ENCODE measurements at places on chromosomes 1 and 21.
A peak's percentile ranks its signal among the peaks of the same experiment; 100 is the strongest.

DNA sequence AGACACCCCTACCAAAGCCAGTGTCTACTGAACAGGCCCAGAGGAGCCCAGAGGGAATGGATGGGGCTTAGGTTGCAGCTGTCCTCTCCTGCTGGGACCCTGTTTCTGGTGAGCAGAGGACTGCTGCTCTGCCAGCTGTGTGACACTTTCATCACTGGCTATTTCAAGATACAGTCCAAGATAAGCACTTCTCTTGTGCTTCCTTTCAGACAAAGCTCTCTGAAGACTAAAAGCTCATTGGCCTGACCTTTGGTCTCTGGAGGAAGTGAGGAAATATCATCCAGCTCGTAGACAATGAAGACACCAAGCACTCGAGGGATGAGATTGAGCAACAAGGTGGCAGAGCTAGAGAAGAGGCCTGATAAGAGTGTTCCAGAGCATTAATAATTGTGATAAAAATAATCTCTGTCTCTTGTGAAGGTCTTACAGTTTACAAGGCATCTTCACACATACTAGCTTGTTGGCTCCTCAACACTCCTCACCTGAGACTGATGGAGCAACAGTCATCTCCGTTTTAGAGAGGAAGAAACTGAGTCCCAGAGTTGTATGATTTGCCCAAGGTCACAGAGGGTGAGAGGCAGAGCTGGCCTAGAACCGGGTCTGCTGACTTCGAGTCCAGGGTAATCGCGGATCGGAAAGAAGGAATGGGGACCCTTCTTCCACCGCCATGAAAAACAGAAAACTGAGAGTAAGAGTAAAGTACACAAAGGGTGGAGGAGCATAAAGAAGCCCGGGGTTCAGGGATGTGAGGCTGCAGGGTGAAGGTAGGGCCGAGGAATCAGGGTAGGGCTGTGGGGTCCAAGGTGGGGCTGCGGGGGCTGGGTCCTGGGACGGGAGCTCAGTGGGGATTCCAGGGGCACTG, 666 bp downstream of the PAFAH2 start:
- DNase-seq = no peak

DNA sequence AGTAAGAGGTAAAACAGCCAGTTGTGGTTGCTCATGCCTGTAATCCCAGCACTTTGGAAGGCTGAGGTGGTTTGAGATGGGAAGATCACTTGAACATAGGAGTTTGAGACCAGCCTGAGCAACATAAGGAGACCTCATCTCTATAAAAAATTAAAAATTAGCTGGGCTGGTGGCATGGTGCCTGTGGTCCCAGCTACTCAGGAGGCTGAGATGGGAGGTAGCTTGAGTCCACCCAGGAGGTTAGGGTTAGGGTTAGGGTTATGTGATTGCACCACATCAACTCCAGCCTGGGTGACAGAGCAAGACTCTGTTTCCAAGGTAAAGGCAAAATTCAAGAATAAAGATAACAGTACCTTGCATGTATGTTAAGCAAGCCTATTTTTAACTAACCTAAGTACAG, 3.5 kb downstream of the SAMSN1 start:
- no peak for DNase-seq

GRCh38 chr1:245953876-245954660, 553.0 kb downstream of the SMYD3 start:
- DNase-seq = no peak

GRCh38 chr1:21620011-21620410, 49.1 kb downstream of the RAP1GAP start:
- DNase-seq = no peak

DNA sequence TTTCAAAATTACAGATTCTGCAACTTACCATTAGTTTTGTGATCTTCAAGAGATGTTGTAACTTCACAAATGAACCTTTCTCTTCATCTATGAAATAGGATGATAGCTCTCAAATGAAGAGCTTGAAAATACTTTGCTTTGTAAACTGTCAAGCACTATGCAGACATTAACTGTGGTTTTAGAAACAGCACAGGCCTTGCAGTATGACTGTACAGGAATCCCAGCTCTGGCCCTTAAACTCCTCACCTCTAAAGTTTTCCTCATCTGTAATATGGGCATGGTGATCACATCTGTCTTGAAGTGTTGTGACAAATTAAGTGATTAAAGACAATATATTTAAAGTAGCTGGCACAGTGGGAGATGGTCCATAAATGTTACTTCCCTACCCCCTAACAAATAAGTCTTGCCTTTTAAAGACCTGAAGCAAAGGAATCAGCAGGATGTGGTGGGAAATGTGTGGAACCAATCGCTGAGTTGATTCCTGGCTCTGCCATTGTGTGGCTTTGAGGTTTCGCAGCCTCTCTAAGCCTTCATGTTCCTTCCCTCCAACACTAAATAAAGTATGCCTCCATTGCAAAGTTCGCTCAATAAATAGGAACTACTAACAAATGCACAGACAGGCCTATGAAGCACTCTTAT, 5.5 kb upstream of the PTP4A2 start:
- DNase-seq = no peak

- no peak for DNase-seq
These were observed 8.9 kb upstream of the KCNJ15 start for GRCh38 chr21:38247738-38248510.

DNA sequence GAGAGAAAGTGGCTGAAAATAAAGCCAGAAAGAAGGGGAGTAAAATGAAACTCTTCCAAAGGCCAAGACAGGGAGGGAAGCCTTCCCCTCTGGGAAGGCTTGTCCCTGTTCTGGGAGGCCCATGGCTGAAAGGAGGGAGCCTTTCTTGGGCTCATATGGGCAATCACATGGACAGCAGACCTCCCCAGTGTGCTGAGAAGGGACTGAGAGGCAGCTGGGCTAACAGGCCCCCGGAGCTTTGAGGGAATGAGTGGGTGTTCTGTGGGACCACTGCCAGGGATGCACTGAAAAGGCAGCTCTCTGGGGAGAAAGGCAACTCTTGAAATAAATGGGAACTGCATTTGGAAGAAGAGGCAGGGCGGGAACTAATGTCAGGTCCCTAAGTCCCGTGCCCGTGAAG, 39.1 kb downstream of the KANK4 start:
- DNase-seq = no peak

GRCh38 chr1:117779364-117779763, 150.1 kb downstream of the GDAP2 start:
- DNase-seq = no peak

GRCh38 chr1:230125640-230126528, 58.8 kb downstream of the GALNT2 start:
- DNase-seq = no peak

DNA sequence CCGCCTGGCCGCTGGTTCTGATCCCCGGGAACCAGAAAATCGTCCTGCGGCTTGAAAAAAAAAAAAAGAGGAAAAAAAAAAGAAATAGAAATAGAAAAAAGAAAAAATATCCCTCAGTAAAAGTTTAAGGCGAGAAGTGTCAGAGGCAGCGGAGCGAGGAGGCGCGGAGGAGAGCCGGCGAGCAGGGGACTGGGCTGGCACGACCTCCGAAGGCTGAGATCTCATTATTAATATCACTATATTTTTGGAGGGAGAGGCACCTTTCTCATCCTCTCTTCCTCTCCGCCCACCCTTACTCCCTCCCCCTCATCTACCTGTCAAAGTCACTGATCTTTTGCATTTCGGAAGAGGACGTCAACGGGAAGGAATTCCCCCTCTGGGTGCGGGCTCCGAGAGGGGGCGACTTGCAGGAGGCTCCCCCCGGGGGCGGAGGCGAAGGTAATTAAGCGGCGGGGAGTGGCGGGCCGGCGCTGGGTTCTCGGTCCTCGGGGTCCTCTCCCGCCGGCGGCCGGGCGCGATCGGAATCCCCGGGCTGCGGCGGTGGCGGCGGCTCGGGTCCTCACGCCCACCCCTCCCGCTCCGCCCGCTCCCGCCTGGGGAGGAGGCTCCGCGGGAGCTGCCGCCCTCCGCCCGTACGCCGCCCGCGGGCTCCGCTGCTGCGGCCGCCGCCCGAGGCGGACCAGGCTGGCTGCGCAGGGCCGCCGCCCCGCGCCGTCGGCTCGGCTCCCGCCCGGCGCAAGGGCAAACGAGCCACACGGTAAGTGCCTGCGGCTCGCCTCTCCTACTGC, at the start of gene NTNG1:
Gene NTNG1, plus strand, starts transcription at position 337 of the 788 bp plus-strand sequence.
- DNase-seq = peak; percentile 75

DNA sequence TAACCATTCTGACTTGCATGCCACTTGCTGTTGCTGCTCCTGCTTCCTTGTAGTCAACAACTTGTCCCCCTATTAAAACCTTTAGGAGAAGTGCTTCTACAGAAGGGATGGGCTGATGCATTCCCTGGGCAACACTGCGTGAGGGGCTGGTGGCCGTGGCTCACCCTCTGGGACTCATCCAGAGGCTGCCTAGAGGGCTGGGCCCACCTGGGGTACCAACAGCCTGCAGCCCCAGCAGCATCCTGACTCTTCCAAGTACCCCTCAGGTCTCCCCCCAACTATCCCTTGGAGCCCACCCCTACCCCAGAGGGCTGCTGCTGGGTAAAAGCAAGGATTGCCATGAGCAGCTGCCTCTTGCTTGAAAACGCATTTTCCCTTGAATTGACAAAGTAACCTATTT, 34.7 kb upstream of the LHX4 start:
- no peak for DNase-seq

- DNase-seq = no peak
These were observed 31.9 kb downstream of the SERINC2 start for GRCh38 chr1:31444725-31445448.

DNA sequence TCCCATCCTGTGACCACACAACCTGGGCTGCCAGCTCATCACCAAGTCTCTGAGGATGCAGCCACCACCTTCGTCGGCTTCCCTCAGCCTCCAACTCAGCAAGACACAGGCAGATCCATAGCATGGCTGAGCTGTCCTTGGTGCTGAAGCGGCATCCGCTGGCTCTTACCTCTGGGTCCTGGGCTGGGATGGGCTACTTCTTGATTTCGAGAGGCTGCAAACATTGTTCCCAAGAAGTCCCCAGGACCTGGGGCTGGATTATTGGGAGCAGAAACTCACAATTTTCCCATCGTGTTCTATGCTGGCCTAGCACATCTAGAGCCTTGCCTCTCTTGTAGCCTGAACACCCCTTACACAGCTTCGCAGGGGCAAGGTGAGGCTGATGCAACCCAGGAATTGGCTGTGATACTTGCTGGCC, 24.9 kb upstream of the C1QA start:
- DNase-seq = no peak

DNA sequence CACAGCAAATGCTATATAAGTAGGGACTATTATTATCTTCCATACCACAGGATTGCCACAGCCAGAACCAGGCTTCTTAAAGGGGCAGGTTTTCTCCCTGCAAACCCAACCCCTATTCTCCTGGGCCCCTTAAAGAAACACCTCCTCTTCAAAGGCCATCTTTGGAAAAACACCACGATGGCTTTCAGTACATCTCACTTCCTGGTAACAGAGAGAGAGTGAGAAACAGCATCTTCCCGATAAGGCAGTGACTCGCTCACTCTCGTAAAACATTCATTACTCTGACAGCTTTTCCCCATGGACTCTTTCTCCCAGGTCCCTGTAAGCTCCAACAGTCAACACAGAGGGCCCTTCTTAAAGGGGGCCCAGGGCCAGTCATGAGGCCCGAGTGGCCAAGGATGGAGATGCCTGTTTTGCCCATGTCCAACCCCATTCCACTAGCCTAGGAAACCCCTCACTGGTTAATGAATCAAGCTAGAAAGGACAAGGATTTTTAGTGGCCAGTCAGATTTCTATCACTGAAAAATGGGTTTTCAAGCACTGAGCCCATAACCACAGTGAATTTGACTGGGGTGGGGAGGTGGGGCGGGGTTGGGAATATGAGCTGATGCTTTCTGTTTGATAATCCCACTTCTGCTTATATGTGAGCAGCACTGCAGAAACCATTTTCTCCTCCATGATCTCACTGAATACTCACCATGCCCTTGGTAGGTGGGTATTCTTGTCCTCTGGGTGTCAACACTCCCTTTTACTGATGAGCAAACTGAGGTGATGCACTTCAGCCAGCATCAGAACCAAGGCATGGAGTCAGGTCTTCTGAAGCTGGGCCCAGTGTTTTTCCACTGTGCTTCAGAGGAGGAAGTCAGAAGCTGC, 3.6 kb upstream of the NAV1 start:
- no peak for DNase-seq

DNA sequence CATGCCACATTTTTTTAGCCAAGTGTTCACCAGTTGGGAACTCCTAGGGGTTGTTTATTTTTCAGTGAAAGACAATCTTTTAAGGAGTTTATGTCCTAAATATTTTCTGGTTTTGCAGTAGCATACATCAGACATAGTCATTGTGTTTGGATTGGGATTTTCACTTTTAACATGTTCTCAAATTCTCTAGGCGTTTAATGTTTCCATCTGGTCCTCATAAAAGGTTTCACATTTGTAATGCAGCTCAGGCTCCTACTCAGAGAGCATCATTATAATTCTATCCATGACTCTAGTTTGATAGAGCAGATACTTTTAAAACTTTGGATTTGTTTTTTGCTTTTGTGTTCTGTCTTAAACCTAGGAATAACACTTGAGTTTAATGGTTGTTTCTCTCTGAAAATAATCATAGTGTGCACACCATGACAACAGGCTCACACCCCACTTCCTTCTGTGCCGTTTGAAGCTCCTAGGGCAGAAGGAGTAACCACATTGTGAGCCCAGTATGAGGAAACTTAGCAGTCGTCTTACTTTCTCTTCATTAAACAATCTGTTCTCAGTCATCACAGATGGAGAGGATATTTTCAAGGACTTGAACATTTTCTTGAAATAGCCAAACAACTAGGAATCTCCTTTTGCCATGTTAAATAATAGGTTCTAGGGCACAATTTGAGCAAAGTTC, 219.6 kb downstream of the PDE4B start:
- DNase-seq = no peak

DNA sequence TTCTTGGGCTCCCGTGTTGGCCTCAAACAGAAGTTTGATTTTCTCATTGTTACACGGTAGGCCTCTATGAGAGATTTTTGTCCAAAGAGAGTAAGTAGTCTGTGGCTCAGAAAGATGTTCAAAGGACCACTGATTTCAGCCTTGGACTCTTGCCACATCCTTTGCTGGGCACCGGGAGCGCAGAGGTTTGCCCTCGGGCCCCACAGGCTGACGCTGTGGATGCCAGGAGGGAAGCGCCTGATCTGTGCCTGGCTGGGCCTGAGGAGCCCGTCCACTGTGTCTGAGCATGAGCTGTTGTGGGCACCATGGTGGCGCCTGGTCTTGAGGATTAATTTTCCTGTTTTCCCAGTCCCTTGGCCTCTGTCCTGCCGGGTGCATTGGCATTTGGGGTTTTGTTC, 52.3 kb downstream of the PCNT start:
- DNase-seq = no peak

- DNase-seq = no peak
These were observed 24.6 kb downstream of the SYT2 start for GRCh38 chr1:202685641-202686040.

DNA sequence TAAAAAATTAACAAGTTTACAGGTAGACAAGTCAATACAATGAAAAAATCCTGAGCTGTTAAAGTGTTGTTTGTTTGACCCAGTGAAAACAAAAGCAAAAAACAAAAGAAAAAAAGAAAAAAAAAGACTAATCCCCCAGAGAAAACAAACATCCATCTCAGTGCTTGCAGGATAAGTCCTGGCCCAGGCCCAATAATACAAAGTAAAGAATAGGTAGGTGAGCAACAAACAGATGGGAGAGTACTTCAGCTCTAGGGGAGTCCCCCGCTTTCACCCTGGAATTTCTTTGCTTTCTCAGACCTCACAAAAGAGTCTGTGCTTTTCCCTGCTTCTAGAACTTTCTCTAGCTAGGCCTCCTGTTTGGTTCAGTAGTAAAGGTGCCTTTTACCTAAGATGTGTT, 70.3 kb downstream of the ABCA4 start:
- no peak for DNase-seq
